ENCODE measurements at places on chromosomes 3 and 15. TPM values are rescaled to one million over a fixed set of nuclear protein-coding genes. Genes with fewer than 3 reads are reported as not detected.

DNA sequence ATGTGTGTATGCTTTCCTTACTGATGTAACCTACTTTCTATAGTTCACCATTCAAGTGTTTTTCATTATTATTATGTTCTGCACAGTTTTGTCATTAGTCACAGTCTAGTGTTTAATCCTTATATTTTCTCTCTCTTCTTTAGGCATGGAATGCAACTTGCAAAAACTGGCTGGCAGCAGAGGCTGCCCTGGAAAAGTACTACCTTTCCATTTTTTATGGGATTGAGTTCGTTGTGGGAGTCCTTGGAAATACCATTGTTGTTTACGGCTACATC lies 6.9 kb downstream of the SUCNR1 start:
- DNase-seq, result no peak

- DNase-seq, result no peak
Measured at GRCh38 chr3:140187028-140187427, 252.0 kb downstream of the CLSTN2 start.

GRCh38 chr3:14127516-14128161 lies 2.8 kb downstream of the TMEM43 start:
- DNase-seq, result no peak

- no peak for DNase-seq
Measured at GRCh38 chr3:56339671-56340070, 128.6 kb downstream of the ERC2 start.

Gene NOX5
- not detected for polyA plus RNA-seq

GRCh38 chr15:58036579-58036978 lies 28.9 kb downstream of the ALDH1A2 start:
- DNase-seq, result no peak

DNA sequence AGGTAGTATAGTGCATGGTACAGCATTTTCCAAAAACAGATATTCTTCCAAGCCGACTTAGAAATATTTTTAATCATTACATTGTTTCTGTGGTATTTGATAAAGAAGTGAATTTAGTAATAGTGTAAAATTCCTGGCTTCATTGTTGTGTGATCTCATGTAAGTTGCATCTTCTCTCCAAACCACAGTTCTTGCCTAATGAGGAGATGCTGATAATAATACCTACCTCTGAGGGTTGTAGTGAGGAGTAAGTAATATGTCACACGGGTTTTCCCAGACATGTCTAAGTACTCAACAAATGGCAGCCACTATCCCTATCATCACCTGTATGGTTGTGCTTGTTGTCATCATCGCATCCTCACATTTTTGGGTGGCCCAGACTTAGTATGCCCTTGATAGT lies 167.3 kb downstream of the SLCO3A1 start:
- no peak for DNase-seq

Gene TRH
- not detected for polyA plus RNA-seq

GRCh38 chr15:92051716-92052115 lies 198.2 kb downstream of the SLCO3A1 start:
- DNase-seq, result no peak

Gene GABRA5
- polyA plus RNA-seq, result not detected

DNA sequence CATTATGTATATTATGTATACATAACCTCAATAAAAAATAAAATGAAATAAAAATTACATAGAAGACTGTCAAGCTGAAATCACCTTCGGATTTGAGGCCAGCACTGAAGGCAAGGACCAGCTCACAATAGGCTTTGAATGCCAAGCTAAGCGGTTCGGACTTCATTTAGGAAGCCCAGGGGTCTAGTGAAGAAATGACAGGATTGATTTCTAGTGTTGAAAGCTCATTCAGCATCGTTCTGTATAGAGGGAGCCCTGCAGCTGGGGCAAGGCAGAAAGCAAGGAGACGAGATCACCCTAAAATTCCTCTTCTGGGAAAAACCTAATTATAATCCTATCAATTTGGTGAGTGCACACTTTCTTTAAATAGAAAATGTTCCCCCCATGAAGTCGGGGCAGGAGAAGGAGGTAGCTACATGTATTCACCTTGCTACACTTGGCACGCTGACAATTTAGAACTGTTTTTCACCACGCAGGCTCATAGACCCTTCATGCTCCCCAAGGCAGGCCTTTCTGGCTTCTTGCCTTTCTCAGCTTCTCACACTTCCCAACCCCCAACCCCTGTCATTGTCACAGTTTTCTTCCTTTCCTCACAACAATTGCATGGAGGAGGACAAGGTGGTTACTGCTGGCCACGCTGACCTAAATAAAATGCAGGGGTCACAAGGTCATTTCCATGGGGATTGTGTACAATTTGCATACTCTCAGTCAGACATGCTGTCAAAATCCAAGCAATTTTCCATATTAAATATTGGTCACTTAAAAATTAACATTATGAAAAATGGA lies 44.4 kb upstream of the SSR3 start:
- no peak for DNase-seq
